ENCODE measurements at places on chromosomes 7 and 10. TPM values are rescaled to one million over a fixed set of nuclear protein-coding genes. Genes with fewer than 3 reads are reported as not detected.

- H3K27me3 ChIP-seq: no peaks in the 10 kb centered on the region
- no peak for DNase-seq
- no peak overlapping the region for H3K4me3 ChIP-seq
- H3K27ac ChIP-seq: no peak overlapping the region
- no peaks in the 10 kb centered on the region for H3K4me1 ChIP-seq
- no peaks in the 10 kb centered on the region for H3K36me3 ChIP-seq
Observed at GRCh38 chr7:116583653-116584052, 58.8 kb downstream of the CAV1 start.

- no peaks in the 10 kb centered on the region for H3K36me3 ChIP-seq
- no peak overlapping the region for H3K4me3 ChIP-seq
- no peak for DNase-seq
- no peak overlapping the region for H3K27ac ChIP-seq
- no peaks in the 10 kb centered on the region for H3K27me3 ChIP-seq
Observed at GRCh38 chr7:158377800-158378623, 209.6 kb downstream of the PTPRN2 start.

- H3K4me3 ChIP-seq: no peak overlapping the region
- H3K27ac ChIP-seq: no peak overlapping the region
- no peaks in the 10 kb centered on the region for H3K4me1 ChIP-seq
- no peaks in the 10 kb centered on the region for H3K27me3 ChIP-seq
Observed at GRCh38 chr7:99372275-99373090, 2.0 kb upstream of the ARPC1B start.

GRCh38 chr7:141577043-141577839, 26.0 kb downstream of the AGK start:
- peak overlapping the region; percentile 13 for H3K27ac ChIP-seq

DNA sequence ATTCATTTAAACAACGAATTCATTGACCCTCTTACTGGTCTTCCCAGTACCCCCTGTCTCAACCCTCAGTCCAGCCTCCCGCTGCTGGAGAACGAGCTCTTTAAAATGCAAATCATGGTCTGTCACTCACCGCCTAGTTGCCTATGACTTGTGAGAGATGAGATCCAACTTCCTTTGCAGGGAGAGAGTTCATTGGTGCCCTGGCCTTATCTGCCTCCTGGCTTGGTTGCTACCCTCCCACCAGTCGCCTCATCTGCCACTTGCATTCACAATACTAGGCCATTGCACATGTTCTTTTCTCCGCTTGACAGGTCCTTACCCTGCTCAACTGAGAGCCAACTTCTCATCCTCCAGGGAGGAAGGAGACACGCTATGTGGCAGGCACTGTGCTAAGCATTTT, 54.0 kb upstream of the MXI1 start:
- no peak overlapping the region for H3K4me3 ChIP-seq
- H3K4me1 ChIP-seq: no peaks in the 10 kb centered on the region
- H3K36me3 ChIP-seq: no peaks in the 10 kb centered on the region
- H3K27me3 ChIP-seq: no peaks in the 10 kb centered on the region
- no peak for DNase-seq
- no peak overlapping the region for H3K27ac ChIP-seq

- no peaks in the 10 kb centered on the region for H3K36me3 ChIP-seq
- H3K4me3 ChIP-seq: no peak overlapping the region
- peaks cover 4% of the 10 kb centered on the region for H3K4me1 ChIP-seq
- no peak for DNase-seq
Observed at GRCh38 chr7:130148561-130148960, 56.6 kb downstream of the TMEM209 start.

DNA sequence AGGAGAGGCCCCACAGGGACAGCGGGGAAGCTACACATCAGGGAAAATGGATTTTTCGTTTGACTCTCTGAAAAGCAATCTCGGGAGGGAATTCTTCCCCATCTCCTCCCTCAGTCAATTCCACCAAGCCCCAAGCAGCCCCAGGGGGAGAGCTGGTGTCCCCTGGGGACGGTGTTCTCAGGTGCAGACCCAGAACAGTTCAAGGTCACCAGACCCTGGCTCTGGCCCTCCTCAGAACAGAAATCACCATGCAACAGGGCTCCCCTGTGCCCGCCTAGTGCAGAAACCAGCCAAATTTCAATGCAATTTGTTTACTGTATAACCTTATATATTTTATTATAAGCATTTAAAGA, 34.1 kb downstream of the GSDME start:
- no peak overlapping the region for H3K27ac ChIP-seq
- no peak overlapping the region for H3K4me3 ChIP-seq
- peaks cover 7% of the 10 kb centered on the region for H3K4me1 ChIP-seq

DNA sequence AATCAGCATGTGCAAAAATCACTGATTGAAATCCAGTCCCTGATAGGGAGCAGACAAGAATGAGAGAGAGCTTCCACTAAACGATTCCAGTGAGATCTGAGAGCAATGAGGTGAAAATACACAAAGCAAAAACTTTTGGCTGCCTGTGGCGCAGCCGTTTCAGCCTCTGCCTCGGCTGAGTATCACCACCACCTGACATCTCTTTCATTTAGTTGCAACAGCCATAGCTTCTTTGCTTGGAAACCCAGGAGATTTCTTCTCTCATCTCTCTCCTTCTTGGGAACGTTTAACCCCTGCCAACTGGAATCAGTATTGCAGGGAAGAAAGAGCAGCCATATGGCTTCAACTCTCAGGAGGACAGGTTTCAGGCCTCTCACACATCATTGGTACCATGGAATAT, 237.3 kb upstream of the AGK start:
- no peaks in the 10 kb centered on the region for H3K4me1 ChIP-seq
- no peaks in the 10 kb centered on the region for H3K36me3 ChIP-seq
- H3K27me3 ChIP-seq: no peaks in the 10 kb centered on the region
- DNase-seq: no peak
- H3K27ac ChIP-seq: no peak overlapping the region

GRCh38 chr10:52318136-52318701, 4.1 kb downstream of the DKK1 start:
- peaks cover 15% of the 10 kb centered on the region for H3K27me3 ChIP-seq
- no peak overlapping the region for H3K4me3 ChIP-seq
- H3K27ac ChIP-seq: no peak overlapping the region
- H3K4me1 ChIP-seq: peaks cover 3% of the 10 kb centered on the region

DNA sequence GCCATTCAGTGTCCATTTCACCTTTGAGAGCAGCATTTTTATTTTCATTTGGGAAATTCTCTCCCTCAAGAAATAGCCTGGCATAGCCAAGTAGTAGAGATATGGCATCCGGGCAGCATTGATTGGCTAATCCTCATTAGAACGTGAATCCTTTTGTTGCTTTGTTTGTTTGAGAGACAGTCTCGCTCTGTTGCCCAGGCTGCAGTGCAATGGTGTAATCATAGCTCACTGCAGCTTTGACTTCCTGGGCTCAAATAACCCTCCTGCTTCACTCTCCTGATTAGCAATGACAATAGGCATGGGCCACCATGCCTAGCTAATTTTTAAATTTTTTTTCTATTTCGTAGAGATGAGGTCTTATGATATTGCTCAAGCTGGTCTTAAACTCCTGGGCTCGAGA, 1174.9 kb upstream of the AUTS2 start:
- no peak overlapping the region for H3K4me3 ChIP-seq
- no peaks in the 10 kb centered on the region for H3K36me3 ChIP-seq
- no peak overlapping the region for H3K27ac ChIP-seq
- no peaks in the 10 kb centered on the region for H3K27me3 ChIP-seq
- DNase-seq: no peak

- DNase-seq: no peak
- H3K27ac ChIP-seq: no peak overlapping the region
- H3K27me3 ChIP-seq: peaks cover 3% of the 10 kb centered on the region
- H3K4me3 ChIP-seq: no peak overlapping the region
Observed at GRCh38 chr7:455110-455928, 64.3 kb downstream of the PDGFA start.

DNA sequence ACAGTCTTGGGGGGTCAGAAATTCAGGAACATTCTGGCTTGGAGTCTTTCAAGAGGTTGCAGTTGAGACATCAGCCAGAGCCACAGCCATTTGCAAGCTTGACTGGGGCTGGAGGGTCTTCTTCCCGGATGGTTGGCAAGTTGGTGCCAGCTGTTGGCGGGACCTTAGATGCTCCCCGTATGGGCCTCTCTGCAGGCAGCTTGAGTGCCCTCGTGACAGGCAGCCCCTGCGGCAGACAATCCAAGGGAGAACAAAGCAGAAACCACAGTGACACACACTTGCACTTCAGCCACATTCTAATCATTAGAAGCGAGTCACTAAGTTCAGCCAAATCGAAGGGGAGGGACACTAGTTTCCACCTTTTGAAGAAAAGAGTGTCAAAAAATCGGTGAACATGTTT, 59.4 kb upstream of the MXI1 start:
- no peaks in the 10 kb centered on the region for H3K27me3 ChIP-seq
- H3K4me3 ChIP-seq: no peak overlapping the region
- no peaks in the 10 kb centered on the region for H3K4me1 ChIP-seq
- no peaks in the 10 kb centered on the region for H3K36me3 ChIP-seq
- no peak for DNase-seq

GRCh38 chr10:59283456-59284091, 78.8 kb downstream of the FAM13C start:
- DNase-seq: no peak
- H3K27me3 ChIP-seq: no peaks in the 10 kb centered on the region
- H3K4me3 ChIP-seq: no peak overlapping the region
- H3K4me1 ChIP-seq: no peaks in the 10 kb centered on the region
- H3K36me3 ChIP-seq: no peaks in the 10 kb centered on the region

DNA sequence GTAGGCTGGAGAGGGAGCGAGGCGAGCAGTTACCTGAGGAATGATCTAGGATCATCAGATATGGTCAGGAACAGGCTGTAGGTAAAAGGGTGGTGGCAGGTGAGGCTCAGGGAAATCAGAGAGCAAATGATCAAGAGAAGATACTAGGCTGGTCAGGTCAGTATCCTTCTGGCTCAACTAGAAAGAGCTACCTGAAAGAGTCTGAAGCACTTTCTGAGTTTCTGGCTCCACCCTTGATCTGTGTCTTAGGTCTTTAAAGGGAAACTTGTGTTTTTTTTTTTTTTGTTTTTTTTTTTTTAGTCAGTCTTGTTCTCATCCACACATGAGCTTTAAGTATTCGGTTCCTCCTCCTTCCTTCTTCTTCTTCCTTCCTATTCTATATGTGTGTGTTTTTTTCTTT, 10.5 kb downstream of the ADAM22 start:
- no peak overlapping the region for H3K27ac ChIP-seq
- no peak overlapping the region for H3K4me3 ChIP-seq
- H3K4me1 ChIP-seq: no peaks in the 10 kb centered on the region
- no peak for DNase-seq

Gene HBP1
- 37.3 TPM for total RNA-seq

Gene NKX1-2
- 34.9 TPM for total RNA-seq

Gene TMEM236
- total RNA-seq: 0.11 TPM

Gene GPR22
- total RNA-seq: not detected

Gene CYP17A1
- not detected for total RNA-seq

Gene KCNH2
- 7.7 TPM for total RNA-seq
